Progenitor cell of endocrine pancreas (in vitro differentiated cells): ENCODE measurements at places on chromosomes 7 and 10.
A peak's percentile ranks its signal among the peaks of the same experiment; 100 is the strongest.

GRCh38 chr10:45308707-45309106 is 6.7 kb downstream of the OR13A1 start:
- no peak overlapping the region for H3K4me3 ChIP-seq
- H3K27ac ChIP-seq: no peak overlapping the region
- H3K36me3 ChIP-seq: no peaks in the 10 kb centered on the region
- DNase-seq: no peak
- H3K27me3 ChIP-seq: no peaks in the 10 kb centered on the region

DNA sequence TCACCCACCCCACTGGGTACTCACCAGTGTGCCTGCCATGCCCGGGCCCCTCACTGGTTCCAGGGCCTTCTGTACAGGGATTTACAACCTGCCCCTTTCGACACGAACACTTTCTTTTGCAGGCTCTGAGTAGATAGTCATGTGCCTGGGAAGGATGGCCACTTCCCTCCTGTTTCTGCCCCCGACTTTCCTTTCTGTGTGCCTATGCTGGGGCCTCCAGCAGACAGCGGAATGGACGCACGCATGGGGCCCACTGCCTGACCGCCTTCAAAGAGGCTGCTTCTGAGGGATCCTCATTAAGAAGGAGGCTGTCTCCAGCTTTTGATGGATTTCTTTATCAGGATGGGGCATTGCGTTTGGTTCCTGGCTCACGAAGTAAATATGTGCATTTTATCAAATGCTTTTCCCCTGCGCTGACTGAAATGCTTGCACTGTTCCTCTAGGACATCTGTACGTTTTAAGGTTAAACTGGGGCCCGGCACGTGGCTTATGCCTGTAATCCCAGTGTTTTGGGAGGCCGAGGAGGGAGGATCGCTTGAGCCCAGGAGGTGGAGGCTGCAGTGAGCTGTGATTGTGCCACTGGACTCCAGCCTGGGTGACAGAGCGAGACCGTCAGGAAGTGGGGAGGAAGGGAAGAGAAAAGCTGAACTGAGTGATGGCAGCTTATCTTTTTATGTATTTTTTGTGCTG is 29.4 kb upstream of the NKX6-2 start:
- no peaks in the 10 kb centered on the region for H3K36me3 ChIP-seq
- H3K27me3 ChIP-seq: peaks cover 29% of the 10 kb centered on the region
- no peak overlapping the region for H3K27ac ChIP-seq
- H3K4me3 ChIP-seq: no peak overlapping the region
- no peaks in the 10 kb centered on the region for H3K4me1 ChIP-seq
- no peak for DNase-seq

DNA sequence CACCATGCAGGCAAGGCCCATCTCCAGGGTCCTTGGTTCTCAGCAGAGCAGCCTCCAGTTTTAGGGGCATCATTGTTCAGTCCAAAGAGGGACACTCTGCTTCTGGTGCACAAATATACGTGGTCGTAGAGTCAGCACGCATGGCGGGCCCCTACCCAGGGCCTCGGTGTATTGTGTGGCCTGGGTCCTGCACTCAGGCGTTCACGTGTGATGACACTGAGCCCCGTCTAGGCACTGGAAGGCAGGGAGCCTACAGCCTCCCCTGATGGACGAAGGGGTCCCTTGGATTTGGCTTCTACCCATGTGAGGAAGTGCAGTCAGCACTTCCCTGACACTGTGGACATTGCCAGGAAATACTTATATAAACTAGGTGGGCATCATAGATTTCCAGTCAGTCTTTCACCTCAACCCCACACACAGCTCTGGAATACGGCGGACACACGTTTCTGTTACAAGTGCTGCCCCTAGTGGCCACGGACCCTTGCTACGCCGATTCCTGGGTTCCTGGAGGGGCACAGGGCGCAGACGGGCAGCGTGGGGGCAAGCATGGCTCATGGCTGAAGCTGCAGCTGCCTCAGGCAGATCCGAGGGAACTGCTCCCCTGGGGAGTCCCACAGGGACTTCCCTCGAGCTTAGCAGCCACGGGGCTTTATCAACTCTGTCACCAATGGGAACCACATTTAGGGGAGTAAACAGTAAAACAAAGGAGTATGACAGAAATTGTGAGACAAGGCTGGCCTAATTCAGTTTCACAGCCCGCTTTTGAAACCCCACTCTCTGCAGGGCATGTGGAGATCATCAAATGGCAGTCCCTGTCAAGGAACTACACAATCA is 25.4 kb downstream of the AIFM2 start:
- H3K27me3 ChIP-seq: no peaks in the 10 kb centered on the region
- H3K4me3 ChIP-seq: no peak overlapping the region
- H3K27ac ChIP-seq: peak overlapping the region; percentile 59
- H3K36me3 ChIP-seq: peaks cover 25% of the 10 kb centered on the region

DNA sequence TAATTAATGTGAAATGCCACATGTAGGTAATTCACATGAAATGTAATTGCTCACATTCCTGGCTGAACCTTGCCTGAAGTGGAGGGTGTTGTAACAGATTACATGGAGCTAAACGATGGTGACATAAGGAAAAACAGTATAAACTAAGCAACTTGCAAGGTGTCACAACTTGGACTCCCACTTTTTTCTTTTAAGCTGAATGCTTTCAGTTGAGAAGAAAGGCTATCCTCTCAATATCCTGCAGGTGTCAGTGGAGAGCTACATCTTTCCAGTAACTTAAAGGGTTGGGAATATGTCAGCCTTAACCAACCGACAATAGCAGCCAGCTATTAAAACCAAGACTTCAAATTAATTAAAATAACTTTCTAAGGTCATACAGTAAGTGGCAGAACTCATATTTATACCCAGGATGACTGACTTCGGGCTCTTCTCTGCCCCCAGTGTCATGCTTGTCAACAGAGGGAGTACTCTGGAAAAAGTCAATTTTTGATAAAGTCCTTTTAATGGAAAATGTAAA is 33.7 kb downstream of the NRBF2 start:
- no peak for DNase-seq
- H3K36me3 ChIP-seq: peaks cover 14% of the 10 kb centered on the region
- H3K4me1 ChIP-seq: peaks cover 21% of the 10 kb centered on the region
- H3K4me3 ChIP-seq: no peak overlapping the region

DNA sequence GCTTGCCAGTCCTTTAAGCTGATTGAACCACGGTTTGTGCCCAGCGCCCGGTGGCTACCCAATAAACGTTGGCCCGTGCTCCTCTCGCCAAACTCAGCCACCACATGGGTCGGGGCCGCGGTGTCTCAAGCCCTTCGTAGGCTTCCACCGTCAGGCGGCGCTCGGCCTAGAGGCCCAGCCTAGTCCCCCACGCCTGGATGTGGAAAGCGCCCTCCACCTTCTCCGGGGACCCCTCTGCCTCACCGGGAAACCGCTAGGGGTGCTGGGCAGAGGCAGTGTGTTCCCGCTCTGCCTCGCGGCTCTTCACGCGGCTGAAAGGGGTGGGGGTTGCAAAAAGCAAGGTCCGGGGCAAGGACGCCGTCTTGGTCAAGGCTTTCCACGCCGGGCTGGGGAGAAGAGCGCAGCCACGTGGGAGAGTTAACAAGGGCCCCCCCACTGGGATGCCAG is 29.8 kb downstream of the LEP start:
- H3K4me3 ChIP-seq: no peak overlapping the region
- peaks cover 13% of the 10 kb centered on the region for H3K4me1 ChIP-seq

DNA sequence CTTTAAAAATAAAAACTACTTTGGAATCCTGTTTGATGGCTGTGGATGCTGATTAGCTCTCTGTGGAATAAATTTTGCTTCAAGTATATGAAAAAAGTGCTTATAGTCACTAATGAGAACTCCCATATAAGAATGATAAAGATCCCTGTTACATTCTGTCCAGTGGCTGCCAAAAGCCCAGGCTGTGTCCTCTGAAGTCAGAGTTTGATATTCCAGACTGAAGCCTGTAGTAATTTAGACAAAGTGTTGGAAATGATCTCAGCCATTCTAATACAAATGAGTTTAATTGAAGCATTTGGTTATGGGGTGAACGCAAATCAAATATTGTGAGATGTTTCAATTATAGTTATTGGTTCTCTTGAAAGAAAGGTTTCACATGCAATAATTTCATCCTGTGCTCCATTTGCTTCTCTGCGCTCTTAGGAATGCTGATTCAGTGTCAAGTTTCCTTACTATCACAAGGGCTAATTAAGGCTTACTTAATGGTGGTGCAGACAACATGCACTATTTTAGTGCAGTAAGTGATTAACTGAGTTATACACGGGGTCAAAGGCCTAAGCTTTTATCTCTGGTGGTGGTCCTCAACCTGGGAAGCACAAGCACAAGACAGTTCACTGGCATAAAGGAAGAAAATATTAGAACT is 867.6 kb downstream of the SORCS1 start:
- no peaks in the 10 kb centered on the region for H3K4me1 ChIP-seq
- no peak overlapping the region for H3K4me3 ChIP-seq
- H3K27me3 ChIP-seq: no peaks in the 10 kb centered on the region
- no peaks in the 10 kb centered on the region for H3K36me3 ChIP-seq

- peaks cover 13% of the 10 kb centered on the region for H3K4me1 ChIP-seq
- H3K27ac ChIP-seq: peak overlapping the region; percentile 84
- no peak for DNase-seq
- no peak overlapping the region for H3K4me3 ChIP-seq
Measured at GRCh38 chr7:100093054-100093453, 4.3 kb downstream of the COPS6 start.

DNA sequence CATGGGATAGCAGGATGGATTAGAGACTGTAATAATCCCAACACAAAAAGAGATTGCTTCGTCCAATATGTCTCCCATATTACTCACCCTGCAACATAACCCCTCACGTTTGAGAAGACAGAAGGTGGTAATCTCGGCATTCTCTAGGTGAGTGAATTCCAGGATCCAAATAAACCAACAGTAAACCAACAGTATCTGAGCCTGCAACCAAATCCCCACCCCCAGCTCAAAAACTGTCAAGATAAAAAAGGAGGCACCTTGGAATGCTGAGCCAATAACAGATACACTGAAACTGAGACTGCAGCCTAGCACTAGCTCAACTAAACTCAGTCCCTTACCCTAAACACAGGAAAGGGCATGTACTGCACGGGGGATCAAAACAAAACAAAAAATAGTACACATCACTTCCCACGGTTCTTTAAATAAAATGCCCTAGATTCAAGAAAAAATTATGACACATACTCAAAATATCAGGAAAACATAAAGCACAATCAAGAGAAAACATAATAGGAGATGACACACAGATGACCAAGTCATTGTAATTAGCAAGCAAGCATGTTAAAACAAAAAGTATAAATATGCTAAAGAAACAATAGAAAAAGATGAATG is 28.0 kb downstream of the IPMK start:
- H3K4me3 ChIP-seq: no peak overlapping the region
- DNase-seq: no peak
- H3K27me3 ChIP-seq: no peaks in the 10 kb centered on the region
- H3K27ac ChIP-seq: no peak overlapping the region
- H3K36me3 ChIP-seq: peaks cover 38% of the 10 kb centered on the region
- H3K4me1 ChIP-seq: peaks cover 8% of the 10 kb centered on the region

DNA sequence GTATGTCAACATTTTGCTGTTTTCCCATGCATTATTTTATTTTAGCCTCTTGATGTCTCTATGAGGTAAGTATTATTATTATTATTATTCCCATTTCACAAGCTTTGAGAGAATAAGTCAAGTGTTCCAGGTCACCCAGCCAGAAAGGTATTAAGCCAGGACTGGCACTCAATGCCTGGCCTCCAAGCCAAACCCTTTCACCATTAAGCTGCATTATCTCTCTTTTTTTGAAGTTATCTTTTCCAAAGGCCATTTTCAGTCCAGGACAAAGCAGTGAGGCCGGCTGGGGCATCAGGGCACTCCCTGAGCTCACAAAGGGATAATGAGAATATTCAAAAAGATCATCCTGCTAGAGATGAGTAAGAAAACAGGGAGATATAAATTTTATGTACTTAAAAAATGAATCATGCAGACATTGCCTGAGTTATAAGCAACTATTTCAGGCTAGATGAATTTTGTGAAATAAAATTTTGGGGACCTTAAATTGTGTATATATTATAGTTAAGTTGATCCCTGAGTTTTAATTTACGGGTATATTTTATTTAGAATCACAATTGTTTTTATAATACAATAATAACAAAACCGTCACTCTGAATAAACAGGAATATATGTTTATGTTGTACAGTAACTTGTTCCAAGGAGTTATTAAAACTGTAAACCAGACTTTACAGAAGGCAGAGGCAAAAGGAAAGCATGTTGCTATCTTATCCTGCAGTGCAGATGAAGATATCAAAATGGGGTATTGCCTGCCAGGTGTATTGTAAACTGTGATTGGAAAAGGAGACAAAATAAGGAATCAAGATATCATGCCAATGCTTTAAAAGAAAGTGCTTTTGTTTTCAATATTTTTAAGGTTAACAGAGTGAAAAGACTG is 51.3 kb upstream of the CAV2 start:
- H3K36me3 ChIP-seq: no peaks in the 10 kb centered on the region
- DNase-seq: no peak
- H3K4me3 ChIP-seq: no peak overlapping the region
- H3K27ac ChIP-seq: no peak overlapping the region
- H3K27me3 ChIP-seq: no peaks in the 10 kb centered on the region
- peaks cover 3% of the 10 kb centered on the region for H3K4me1 ChIP-seq

DNA sequence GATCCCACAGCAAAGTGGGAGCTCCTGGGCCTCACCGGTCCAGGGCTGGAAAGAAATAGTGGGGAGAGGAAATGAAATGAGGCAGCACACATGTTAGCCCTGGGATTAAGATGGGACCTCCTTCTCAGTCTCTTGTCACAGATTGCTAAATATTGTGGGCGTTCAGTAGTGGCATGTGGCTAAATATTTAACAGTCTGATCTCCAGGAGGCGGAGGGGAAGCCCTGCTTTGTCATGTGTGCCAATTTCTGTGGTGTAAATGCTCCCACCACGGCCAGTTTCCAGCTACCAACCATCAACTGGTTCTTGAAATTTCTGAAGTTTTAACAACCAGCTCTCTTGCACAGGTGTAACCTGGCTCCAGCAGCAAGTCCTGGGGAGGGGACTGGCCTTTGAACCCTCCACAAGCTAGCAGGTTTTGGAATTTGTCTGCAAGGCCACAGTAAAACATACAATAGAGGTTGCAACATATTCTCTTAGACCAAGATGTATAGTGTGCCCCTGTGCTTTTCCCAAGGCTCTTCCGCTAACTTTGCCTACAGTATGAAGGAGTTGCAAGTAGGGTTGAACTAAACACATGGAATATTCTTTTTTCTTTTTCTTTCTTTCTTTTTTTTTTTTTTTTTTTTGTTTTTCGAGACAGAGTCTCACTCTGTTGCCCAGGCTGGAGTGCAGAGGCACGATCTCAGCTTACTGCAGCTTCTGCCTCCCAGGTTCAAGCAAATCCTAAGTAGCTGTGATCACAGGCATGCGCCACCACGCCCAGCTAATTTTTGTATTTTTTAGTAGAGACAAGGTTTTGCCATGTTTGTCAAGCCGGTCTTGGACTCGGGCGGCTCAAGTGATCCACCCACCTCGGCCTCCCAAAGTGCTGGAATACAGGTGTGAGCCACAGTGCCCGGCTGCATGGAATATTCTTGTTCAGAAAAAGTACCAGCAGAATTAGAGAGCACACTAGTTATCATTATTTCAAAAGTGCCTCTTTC is 103.1 kb upstream of the PCBD1 start:
- peaks cover 5% of the 10 kb centered on the region for H3K27me3 ChIP-seq
- no peak for DNase-seq
- no peak overlapping the region for H3K27ac ChIP-seq
- H3K4me1 ChIP-seq: no peaks in the 10 kb centered on the region
